ENCODE measurements at places on chromosomes 3 and 15.

DNA sequence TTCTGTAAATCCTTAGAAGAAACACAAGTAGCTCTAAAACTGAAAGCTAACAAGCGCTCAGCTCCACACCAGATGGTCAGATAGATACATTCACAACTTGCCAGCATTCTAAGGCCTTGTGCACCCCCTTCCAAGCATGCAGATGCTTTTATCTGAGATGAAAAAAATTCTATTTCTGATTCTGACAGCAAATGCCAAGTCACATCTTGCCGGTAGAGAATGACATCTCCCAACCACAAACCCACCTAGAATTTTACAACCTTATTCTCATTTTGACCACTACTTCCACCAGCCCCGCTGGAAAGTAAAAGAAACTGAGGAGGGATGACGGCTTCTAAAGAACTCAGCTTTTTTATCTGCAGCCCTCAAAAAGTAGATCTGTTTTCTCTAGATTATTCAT, 57.7 kb downstream of the SUMF1 start:
- no peak for DNase-seq

DNA sequence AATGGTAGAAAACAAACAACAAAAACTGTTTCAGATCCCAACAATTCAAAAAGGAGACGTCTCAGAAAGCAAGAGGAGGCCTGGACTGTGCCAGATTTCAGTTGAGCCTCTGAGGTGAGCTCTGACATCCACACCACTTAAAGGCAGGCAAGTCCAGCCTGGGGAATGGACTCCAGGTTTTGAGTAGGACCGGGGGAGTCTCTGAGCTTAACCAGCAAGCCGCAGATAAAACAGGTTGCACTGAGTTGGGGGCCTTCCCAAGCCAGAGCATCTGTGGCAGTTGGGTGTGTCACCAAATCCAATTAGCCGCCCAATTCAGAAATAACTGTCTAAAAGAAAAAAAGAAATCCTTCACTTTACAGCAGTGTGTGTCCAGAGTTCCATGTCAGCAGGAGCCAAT, 54.7 kb downstream of the OXNAD1 start:
- DNase-seq, result no peak

GRCh38 chr3:33791477-33792166, 6.8 kb upstream of the PDCD6IP start:
- DNase-seq, result no peak

- DNase-seq, result no peak
Observed at GRCh38 chr3:134976948-134977347, 181.9 kb downstream of the EPHB1 start.

DNA sequence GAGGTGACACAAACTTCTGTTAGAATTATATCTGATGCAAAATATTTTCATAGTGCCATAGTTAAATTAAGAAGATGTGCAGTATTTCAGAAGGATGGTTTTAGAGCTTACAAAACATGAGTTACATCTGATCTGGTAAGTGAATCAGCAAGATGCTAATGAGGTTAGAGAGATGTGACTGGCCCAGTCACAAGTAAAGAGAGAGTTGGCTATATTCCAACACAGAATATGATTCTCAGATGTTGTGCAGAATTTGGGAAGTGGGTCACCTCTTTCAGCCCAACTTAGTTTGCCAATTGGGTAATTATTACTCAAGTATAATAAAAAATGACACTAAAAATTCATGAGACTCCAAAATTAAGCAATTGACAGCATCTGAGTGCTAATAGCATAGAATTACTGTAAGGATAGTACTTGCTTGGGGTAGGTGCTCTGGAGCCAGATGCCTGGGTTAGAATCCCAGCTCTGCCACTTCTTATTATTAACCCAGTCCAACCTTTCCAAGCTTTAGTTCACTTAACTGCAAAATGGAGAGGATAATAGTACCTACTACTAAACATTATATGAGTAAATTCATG, 30.8 kb downstream of the P2RY1 start:
- DNase-seq, result no peak

DNA sequence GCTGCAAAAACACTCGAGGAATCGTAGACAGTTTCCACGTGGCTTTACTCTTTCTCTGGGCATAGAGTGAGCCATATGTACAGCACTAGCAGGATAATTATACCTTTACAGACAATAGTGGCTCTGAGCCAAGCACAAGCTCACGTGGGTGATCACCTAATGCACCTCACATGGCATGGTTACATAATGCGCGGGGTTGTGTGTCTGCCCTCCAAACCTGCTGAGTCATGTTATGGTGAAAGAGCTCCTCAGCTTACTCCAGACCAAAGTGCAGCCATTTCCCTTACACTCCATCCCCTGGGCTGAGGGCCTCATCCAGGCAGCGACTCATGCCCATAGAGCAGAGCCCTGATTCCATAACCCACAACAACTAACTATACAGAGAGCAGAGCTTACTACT, 1458.4 kb upstream of the CADM2 start:
- peak; percentile 52 for DNase-seq

DNA sequence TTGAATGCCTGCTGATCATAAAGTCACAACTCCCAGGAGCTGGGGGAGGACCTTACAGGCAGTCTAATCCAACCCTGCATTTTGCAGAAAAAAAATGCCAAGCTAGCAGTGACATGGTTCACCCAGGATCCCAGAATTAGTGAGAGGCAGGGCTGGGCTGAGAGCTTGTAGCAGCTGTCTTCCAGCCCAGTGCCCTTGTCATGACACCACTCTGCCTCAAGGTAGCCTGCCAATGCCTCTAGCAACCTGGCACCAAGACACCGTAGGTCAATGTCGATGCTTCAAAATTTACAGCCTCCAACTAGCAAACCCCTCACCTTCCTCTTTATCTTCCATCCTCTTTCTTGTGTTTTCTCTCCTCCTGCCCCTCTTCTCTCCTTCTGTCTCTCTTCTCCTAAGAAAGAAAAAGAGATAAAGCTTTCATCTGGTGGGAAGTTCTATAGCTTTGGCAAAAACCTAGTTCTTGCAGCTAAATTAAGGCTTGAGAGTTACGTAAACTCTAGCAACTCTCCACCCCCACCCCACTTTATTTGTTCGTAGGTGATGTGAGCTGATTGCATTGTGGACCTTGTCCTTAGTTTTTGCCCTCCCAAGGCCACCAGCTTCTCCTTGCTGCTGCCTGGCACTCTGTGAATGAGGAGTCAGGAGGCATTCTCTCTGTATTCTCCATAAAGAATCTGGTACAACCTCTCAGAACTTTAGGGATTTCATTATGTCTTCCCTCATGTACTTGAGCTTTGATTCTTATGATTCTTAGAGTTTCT, 18.3 kb upstream of the BFSP2 start:
- DNase-seq, result no peak

DNA sequence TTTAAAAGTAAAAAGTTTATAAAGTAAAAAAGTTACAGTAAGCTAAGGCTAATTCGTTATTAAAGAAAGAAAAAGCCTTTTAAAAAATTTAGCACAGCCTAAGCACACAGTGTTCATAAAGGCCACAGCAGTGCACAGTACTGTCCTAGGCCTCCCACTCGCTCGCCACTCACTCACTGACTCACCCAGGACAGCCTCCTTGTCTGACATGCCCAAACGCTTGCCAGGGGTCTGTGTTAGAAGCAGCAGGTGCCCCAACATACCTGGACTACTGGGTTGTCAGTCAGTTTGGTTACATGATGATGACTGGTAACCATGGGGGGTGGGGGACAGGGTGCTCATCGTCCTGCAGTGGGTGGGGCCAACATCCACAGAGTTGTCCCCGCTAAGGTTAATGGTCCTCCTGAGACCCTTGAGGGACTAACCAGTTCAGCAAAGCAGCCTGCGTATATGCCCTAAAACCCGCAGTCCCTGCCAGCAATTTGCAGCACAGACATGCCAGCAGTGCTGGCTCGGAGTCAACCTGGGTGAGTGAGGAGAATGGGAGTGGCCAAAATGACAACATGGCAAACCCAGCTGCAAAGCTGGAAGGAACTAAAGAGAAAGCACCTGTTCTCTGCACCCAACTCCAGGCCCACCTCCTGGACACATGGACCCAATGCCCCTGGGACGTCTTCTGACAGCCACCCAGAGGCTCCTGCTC, 49.2 kb downstream of the CYFIP1 start:
- no peak for DNase-seq

DNA sequence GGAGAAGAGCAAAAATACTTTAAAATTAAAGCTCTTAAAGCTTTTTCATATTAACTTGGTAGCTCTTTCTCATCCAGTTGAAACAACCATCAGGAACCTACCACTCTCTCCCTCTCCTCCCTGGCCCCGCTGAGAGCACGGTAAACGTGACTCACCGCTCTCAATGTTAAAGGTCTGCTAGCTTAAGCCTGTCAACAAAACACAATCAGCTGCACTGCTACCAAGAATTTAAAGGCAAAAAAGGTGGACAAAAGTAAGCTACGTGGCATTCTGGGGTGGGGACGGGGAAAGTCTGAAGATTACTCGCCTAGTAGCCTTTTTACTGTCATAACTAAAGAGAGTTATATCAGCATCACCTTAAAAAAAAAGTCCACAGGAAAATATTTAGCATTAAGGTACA, 8.4 kb upstream of the GP5 start:
- DNase-seq, result no peak

All from right lobe of liver (tissue), 6 donors.